ENCODE measurements at places on chromosomes 12 and 14. TPM values are rescaled to one million over a fixed set of nuclear protein-coding genes. Genes with fewer than 3 reads are reported as not detected.

DNA sequence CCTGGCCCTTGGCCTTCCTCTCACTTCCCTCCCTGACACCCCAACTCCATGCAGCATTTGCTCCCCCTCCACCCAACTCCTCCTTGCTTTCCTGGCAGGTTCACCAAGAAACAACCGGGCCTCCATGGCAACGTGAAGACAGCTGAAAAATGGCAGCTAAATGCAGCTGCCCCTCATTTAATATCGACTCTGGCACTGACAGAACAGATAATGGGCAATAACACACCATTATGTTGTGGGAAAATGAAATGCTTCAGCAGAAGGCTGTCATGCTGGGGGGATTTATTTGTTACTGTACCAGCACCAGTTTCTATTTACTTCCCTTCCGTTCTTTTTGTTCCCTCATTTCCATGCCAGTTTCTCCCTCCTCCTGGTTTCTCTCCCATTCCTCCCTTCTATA, 440.8 kb downstream of the NRXN3 start:
- no peak for DNase-seq

- no peak for DNase-seq
These were observed 8.4 kb upstream of the EID3 start for GRCh38 chr12:104294927-104295668.

The SPTB gene
- polyA plus RNA-seq = 9.9 TPM

DNA sequence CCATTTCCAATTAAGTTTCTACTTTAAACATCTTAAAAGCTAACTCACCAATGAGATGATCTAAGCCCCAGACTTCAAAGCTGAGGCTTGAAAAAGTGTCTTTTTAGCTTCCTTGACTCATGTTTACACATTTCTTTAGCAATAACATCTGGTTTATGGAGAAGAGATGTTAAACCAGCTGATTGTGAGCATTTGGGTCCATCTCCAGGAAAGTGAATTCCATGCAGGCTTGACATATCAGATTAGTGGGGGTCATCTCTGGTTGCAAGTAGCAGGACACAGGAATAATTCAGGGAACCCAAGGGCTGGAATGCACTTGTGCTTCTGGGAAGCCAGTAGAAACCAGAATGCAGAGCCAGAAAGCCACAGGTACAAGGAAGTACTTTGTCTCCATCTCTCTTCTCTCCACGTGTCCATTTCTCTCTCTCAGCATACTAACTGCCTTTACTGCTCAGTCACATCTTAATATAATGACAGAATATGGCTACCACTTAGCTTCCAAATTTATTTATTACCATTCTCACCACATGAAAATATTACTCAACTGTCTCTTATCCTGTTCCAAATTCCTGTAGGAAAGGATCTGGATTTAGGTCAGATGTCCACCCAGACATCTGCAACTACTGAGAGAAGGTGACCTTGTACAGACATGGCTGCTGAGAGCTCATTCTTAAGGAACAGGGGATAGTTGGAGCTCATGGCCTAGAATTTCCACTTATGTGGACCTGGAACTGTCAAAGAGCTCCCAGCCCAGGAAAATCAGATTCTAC, 104.4 kb downstream of the SCN8A start:
- no peak for DNase-seq

GRCh38 chr12:52591521-52591920, 9.7 kb downstream of the KRT72 start:
- no peak for DNase-seq

DNA sequence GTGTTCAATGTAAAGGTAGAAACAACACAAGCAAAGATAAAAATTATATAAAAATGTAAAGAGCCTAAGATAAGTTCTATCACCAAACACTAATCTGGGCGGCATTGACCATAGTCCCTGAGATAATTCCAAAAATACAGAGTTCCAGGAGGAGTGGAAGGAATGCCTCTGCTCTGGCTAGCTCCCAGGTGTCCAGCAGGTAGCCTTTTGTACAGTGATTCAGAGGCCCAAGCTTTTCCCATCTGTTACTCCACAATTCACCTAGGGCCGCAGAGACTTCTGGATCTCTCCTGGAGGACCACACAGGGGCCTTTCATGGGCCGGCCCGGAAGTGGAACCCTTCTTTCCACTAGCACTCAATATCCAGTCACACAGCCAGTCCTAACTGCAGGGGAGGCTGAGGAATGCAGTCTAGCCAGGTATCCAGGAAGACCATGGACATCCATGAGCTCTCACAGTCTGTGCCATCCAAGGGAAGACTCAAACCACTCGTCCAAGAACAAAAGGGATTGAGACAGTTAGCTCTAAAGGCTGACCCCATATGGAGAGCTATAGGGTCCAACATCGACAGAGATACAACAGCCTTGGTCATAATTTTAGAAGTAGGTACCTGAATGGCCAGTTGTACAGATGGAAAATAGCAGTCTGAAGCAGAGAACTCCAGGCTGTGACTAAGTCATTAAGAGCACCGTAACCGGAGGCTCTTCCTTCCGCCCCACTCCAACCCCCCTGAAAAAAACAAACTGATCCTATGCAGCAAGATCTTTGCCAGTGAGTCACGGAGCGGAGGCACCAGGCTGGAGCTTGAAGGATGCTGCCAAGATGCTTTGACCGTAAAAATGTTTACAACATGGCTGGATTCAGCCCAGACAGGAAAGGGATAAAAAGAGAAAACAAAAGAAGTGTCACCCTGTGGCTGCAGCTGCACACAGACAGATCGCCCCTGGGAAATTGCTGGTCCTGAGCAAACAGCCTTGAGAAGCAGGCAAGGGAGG, 204.8 kb downstream of the NUAK1 start:
- no peak for DNase-seq

DNA sequence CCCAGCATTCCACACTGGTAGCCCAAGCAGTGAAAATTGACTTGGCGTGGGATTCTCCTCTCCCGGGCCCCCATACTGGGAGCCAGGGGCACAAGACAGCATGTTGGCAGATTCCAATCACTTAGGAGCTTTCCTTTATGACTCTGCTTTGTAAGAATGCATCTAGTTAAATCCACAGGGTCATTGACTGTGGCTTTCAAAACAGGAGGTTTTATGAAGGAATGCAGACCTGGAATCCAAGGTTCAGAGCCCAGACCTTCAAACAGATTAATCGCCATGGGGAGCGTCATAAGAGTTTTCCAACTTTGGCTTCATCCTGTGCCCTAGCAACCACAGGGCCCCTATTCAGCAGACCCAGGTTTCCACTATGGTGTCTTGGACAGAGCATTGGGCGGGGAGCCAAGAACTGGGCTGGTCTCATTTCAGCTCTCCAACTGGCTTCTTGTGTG, 76.4 kb upstream of the RMST start:
- DNase-seq = no peak

The DBX2 gene
- not detected for polyA plus RNA-seq

- peak; percentile 13 for DNase-seq
These were observed 34.9 kb downstream of the PPHLN1 start for GRCh38 chr12:42360747-42361403.

DNA sequence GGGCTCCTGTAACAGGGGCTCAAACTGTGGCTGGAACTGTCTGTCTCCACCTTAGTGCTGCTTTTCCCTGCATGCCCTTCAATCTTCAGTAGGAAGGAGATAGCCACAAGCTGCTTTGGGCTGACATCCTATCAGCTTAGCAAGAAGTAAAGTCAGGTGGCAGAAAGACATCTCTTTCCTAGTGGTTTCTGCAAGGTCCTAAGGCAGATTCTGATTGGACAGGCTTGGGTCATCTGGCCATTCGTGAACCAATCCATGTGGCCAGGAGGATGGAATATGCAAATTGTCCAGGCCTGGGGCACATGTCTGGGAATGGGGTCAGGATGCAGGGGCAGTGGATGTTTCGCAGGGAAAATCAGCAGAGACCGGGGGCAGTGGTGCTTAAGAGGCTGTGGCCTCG, 5.2 kb downstream of the RITA1 start:
- DNase-seq = peak; percentile 68

DNA sequence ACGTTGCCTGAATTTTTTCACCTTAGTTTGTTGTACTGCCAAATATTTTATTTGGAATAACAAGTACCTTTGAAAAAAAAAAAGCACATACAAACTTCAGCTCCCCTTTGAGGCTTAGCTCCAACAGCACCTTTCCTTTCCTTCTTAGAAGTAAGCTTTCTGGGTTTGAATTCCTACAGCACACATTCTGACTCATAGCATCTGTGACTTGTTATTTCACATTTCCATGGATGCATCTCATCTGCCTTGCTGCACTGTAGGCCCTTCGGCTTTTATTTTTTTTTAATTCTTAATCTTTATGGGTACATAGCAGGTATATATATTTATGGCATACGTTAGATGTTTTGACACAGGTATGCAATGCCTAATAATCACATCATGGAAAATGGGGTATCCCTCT, 7.2 kb downstream of the LGALS3 start:
- DNase-seq = peak; percentile 47

GRCh38 chr14:61557262-61557661, 138.1 kb upstream of the HIF1A start:
- DNase-seq = no peak

The LGR5 gene
- not detected for polyA plus RNA-seq

The PPM1H gene
- 3.3 TPM for polyA plus RNA-seq

The ACRBP gene
- 7.0 TPM for polyA plus RNA-seq

DNA sequence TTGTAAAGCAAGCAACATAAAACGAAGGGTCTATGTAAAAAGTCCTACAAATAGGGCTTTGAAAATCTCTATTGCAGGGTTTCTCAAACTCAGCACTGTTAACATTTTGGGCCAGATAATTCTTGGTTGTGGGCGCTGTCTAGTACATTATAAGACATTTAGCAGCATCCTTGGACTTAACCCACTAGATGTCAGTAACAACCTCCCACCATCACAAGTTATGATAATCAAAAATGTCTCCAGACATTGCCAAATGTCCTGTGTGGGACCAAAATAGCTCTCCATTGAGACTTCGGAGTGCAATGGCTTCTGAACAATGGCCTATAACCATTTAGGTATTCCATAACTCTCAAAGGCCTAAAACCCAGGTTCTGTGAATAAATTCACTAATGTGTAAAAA, 22.9 kb upstream of the DHRS7 start:
- DNase-seq = peak; percentile 15

All from cardiac muscle cell (in vitro differentiated cells and primary cell).